ENCODE measurements at places on chromosomes 6 and 20.

DNA sequence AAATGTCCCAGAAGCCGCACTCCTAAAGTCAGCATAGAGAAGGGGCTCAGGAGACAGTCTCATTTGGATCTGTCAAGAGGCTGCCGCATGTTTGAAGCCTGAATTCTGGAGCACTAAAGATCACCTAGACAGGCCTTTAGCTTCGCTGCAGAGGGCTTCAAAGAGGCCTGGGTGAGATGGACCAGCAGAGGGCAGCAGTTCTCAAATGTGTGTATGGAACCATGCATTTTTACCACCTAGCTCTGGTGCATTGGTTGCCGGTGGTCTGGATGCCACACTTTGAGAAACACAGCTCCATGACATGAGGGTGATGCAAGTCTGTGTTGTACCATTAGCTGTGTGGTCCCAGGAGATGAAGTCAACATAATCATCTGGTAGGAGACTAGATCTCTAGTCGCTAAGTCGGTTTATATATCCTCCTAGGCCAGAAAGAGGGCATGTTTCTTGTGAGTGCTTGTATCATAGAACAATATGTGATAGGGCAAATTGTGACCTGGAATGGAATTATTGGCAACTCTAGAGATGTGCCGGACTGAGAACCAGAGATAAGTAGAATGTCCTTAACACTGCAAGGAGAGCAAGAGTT lies 64.8 kb downstream of the KIAA0319 start:
- no peak for DNase-seq

- no peak for DNase-seq
These were observed 59.1 kb downstream of the ADGRF1 start for GRCh38 chr6:46983007-46983411.

- DNase-seq: no peak
These were observed 26.4 kb upstream of the FABP7 start for GRCh38 chr6:122753000-122753687.

DNA sequence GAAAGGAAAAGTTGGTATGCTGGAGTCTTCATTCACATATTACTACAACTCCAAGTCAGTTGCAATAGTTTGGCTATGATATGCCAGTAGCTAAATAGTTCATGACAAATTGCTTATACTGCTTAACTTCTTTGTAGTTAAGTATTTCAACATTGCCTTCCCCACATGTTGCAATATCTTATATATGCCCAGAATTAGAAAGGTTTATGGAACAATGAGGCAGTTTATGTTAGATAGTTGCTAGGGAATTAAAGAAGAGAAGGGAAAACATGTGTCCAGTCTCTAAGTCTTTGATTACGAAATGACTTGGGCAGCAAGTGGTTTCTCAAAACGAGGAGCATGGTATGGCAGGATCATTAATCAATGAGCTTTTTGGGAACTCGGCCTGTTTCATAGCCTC lies 145.8 kb downstream of the PLCB4 start:
- no peak for DNase-seq

DNA sequence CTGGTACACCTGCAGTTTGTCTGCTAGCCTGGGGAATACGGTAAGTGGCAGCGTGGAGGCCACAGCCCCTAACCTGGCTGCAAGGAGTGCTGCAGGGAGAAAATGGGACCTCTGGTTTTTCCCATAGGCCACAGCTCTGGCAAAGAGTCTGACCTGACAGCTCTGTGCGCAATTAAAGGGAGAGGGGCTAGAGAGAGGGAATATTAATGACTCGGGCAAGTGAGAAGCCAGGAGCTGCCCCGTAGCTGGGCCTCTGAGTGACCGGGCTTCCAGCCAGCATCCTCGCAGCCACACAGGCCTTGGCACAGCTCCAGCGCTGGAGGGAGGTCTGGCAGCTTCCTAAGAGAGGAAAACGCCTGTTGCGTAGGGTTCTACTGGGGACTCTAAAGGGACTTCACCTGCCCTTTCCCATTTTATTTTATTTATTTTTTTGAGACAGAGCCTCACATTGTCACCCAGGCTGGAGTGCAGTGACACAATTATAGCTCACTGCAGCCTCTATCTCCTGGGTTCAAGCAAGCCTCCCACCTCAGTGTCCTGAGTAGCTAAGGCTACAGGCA lies 18.2 kb upstream of the OCSTAMP start:
- no peak for DNase-seq

DNA sequence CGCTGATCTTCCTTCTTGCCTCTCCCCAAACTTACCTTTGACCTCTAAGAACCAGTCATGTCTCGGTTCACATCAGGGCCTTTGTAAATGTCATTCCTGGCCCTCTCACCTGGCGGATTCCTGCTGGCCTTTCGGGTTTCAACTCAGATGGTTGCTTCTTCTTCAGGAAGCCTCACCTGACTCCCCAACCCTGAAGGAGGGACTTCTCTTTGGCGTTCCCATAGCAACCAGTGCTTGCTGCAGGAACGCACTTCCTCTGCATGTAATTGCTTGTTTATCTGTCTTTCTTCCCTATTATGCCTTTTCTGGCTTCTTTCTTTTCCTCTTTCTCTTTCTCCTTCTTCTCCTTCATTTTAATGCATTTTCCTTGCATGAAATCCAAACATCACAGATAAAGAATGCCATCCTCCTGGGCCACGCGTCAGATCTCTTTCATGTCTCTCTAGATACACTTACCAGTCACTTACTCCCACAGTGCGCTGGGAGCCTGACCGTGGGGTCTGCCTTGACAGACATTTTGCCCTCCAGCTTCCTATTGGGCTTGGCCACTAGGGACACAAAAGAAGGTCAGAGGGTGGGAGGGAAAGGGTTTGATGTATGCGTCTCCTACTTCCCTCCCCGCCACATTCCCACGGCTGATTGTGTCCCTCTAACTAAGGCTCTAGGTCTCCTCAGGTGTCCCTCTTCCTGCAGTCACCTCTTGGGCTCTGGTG lies 295.7 kb upstream of the TSHZ2 start:
- DNase-seq: no peak

DNA sequence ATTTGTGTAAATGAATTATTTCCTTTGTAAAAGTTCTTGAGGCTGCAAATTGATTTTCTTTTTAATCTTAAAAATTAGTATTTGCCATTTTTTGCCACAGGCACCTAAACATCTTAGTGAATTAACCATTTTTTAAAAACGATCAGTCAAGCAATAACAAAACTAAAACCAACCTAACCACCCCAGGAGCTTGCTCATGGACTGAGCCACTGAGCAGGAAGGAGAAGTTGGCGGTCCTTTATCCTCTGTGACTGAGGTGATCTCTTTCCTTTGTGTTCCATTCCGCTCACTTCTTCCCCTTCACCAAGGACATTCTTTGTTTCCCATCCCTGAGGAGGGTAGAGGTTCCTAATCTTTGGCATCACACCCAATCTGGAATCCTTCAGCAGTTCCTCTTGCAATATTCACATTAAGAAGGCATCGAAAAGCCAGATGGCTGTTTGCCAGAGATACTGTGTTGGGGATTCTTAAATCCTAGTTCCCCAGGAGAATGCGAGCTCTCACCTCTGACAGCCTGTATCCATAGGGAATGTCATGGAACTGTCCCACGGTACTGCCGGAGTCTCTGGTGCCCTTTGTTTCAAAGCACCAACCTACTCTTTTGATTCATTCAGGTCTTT lies 30.5 kb downstream of the RPRD1B start:
- DNase-seq: no peak

DNA sequence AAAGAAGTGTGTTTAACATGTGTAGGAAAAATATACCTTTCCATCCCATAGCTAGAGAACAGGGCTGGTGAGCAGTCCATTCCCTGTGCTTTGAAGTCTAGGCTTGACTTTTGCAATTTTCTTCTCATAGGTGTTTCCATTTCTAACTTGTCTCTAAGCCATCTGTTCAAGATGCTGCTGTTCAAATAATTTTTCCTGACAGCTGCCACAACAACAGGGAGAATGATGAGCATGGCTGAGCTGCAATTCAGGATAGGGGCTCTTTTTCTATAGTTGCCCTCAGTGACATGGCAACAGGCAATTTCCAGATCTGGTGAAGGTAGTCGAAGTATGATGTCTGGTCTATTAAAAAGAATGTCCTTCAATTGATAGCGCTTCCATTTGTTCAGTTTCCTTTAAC lies 103.0 kb upstream of the HS3ST5 start:
- DNase-seq: no peak

DNA sequence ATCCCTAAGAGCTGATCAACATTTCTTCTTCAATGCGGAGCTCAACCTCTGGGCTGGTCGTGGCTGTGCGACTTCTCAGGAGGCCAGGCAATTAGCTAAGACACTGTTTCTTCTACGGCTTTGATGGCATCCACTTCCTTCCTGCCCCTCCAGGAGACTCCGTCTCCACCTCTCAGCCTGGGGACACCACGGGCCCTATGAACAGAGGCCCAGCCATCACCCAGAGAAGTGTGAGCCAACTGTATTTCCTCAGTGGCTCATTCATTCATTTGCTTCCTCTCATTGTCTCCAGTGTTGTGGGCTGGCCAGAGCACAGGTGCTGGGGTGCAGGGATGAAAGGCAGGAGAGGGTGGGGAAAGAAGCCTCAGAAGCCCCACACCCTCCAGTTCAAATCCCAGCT lies 51.8 kb upstream of the APCDD1L start:
- DNase-seq: no peak

DNA sequence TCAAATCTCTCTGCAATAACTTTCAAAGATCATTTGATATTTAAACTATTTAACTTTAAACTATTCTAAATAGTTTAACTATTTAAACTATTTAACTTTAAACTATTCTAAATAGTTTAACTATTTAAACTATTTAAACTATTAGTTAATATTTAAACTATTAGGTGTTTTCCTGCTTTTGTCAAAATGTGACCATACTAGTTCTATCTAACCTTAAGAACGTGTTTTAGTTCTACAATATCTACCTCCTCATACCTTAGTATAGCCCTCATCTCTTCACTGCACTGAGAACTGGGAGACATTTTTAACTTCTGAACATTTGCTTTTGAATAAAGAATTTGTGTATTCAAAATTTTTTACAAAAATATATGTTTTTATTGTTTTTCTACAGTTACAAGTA lies 429.1 kb downstream of the ADGRB3 start:
- DNase-seq: no peak

GRCh38 chr6:101393829-101394251 lies 332 bp downstream of the GRIK2 start:
- no peak for DNase-seq

GRCh38 chr6:163395122-163395830 lies 19.2 kb upstream of the QKI start:
- no peak for DNase-seq

DNA sequence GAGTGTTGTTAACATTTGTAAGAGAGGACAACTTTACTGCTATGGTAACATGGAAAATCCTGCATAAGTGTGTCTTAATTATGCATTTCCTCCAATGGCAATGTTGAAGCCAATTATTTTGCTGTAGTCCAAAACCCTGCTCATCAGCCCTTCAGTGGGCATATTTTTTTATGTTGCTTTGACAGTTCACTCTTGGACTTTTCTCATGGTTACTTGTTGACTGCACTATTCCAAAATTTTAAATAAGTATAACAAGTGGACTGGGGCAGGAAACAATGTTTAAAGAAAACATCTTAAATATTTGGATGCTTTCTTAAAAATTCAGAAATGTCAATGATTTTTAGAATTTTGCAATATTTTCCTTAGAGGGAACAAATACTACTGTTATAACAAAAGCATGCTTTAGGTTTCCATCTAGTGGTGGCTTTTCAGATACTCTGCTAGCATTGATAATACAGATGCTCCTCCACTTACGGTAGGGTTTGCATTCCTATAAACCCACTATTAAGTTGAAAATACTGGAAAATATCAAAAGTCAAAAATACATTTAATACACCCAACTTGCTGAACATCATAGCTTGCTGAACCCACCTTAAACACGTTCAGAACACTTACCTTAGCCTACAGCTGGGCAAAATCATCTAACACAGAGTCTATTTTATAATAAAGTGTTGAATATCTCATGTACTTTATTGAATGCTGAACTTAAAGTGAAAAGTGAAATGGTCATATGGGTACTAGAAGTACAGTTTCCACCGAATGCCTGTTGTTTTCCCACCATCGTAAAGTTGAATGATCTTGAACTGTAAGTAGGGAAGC lies 86.4 kb downstream of the ADGRG6 start:
- no peak for DNase-seq

DNA sequence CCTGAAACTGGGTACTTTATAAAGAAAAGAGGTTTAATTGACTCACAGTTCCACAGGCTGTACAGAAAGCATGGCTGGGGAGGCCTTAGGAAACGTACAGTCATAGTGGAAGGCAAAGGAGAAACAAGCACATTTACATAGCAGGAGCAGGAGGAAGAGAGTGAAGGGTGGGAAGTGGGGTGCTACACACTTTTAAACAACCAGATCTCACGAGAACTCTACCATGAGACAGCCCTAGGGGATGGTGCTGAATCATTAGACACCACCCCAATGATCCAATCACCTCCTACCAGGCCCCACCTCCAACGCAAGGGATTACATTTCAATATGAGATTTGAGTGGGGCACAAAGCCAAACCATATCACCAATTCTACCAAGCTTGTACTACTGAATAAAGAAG lies 7.4 kb upstream of the FNDC1 start:
- no peak for DNase-seq

GRCh38 chr6:138654715-138655634 lies 118.6 kb upstream of the CCDC28A start:
- DNase-seq: no peak

- no peak for DNase-seq
These were observed 248.2 kb downstream of the LAMA2 start for GRCh38 chr6:129130959-129131681.

- no peak for DNase-seq
These were observed 3.4 kb downstream of the RPS12 start for GRCh38 chr6:132817554-132818403.

GRCh38 chr20:21141825-21142224 lies 15.9 kb downstream of the KIZ start:
- no peak for DNase-seq

DNA sequence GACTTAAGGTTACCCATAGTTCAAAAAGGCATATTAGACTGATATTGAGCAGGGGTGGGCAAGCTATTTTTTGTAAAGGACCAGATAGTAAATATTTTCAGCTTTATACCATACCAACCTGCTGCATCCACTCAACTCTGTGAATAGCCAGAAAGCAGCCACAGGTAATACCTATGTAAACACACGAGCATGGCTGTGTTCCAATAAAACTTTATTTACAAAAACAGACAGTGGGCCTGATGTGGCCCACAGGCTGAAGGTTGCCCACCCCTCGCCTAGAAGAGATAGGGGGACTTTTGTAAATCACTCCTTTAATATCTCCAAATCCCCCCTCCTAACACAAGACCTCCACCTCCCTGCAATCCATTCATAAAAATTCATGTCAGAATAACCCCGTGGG lies 64.4 kb downstream of the PSMG4 start:
- no peak for DNase-seq
